Stomach (tissue), 19 donors: ENCODE measurements at places on chromosomes 12 and 14.
A peak's percentile ranks its signal among the peaks of the same experiment; 100 is the strongest.

- no peak for DNase-seq
Measured at GRCh38 chr14:69204753-69205152, 13.5 kb downstream of the EXD2 start.

GRCh38 chr14:65106316-65106715 is 4.0 kb upstream of the MAX start:
- no peak for DNase-seq

GRCh38 chr12:91394903-91395302 is 212.3 kb upstream of the DCN start:
- DNase-seq = no peak

DNA sequence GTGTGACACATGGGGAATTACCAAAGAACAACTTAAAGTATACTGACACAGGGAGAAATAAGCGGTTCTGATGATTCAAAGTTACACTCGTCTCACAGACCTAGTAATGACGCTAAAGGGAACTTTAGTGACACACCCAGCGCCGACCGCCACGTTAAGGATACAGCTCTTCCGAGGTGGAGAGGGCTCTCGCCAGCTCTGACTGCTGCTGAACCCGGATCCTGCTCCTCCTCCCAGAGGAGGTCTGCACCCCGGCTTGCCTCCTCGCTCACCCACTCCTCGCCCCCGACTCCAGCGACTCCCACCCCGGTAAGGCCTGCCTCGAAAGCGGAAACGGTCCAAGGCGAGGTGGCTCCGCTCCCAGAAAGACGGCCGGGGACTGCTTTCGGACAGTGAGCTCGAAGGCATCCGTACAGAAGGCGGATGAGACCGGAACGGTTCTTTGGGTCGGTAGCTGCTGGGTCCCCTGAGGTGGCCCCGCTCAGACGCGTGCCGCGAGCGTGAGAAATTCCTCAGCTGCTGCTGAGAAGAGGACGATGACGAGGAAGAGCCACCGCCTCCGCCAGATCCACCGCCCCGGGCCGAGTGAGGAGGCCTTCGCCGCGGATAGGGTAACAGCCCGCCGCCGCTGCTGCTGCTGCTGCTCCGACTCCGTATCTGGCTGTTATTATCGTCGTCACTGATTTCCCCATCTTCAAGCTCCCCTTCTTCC is 643 bp downstream of the ZFC3H1 start:
- DNase-seq = peak; percentile 62

DNA sequence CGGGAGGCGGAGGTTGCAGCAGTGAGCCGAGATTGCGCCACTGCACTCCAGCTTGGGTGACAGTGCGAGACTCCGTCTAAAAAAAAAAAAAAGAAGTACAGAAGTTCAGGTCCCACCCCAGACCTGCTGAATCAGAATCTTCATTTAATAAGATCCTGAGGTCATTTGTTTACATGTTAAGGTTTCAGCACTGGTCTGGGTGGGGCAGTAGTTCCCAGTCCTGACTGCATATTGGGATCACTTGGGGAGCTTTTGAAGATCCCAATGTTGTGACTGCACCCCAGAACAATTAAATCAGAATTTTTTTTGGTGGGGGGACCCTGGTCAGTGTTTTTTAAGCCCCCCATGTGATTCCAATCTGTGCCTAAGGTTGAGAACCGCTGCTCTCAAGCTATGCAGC is 11.7 kb upstream of the COL2A1 start:
- no peak for DNase-seq

DNA sequence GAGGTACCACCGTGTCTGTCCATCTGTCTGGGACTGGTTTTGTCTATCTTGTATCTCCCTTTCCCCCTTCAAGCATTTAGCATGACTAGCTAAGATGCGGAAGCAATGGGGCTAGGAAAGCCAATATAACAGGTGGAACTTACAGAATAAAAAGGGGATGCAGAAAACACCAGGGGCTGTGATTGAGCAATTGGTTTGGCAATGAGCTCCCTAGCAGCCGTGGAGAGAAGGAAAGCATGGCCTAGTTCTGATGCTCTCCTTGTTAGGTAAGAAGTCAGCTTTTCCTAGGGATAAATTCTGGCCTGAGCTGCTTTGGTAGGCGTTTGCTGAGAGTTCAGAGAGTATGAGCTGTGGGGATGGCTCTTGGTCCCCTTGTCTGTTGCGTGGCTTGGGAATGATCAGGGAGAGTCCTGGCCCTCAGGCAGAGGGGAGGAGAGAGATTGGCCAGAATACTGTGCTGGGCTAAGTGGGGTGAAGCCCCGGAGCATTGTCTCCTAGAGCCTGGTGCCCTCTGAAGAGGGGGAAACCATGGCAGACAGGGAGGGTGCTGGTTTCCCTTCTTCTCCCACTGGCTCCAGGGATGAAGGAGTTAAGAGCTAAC is 7.1 kb downstream of the SETD1B start:
- no peak for DNase-seq

- no peak for DNase-seq
Measured at GRCh38 chr12:124388038-124388671, 93.3 kb downstream of the RFLNA start.

GRCh38 chr12:50188875-50189575 is 21.9 kb upstream of the CERS5 start:
- no peak for DNase-seq

DNA sequence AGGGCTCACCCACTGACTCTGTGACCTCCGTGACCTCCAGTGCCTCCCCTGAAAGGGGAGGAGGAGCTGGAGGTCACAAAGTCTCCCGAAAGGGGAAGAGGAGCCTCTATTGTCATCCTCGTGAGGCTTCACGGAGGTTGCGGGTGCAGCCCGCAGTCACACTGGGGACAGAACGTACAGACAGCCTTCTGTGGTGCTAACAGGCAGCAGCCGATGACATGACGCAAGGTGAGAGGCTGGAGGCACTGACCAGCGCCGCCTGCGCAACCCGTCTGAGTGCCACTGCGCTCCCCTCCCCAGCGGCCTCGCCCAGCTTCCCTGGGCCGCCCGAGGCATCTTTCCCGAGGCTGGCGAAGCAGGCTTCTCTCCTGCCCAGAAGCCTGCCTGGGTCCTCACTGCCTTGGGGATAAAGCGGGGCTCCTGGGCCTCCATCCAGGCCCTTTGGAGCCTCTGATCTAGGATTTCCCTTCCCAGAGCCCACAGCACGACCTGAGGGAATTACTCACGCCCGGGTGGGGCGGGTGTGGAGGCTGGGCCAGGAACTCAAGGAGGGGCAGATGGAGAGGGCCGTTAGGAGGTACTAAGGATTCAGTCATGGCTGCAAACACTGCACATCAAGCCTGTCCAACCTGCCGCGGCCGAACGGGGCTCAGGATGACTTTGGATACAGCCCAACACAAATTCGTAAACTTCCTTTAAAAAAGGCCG is 12.3 kb upstream of the LBHD2 start:
- no peak for DNase-seq

DNA sequence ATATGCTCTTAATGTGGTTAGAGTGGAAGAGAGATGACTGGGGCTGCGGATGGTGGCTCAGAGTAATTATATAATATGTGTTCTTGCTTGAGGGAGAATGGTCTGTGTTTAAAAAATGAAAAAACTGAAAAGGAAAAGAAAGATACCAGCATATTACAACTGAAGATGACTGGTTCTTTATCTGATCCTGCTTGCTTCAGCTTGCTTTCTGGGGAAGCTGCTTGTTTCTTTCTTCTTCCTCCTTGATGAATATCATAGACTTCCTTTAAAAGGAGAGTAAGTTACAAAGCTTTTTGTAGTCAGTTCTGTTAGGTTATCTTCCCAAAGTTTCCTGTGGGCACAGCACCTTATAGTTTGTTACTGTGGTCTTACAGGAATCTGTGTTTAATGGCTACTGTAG is 210.9 kb downstream of the ERC1 start:
- no peak for DNase-seq

DNA sequence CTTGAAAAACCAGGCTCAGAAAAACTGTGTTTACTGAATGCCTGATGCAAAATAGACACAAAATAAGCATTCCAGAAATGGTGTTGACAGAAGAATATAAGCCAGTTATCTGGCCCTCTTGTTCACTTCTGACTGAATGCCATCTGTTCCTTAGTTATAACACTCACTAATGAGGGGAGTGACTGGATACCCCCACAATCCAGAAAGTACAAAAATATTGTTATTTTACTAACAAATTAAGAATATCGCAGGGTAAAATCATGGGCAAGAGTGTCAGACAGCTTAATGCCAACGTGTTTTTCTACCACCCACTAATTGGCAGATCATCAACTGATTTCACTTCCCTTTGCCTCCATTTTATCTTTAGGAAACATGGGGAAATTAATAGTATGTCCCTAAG is 477.3 kb upstream of the FLRT2 start:
- no peak for DNase-seq

DNA sequence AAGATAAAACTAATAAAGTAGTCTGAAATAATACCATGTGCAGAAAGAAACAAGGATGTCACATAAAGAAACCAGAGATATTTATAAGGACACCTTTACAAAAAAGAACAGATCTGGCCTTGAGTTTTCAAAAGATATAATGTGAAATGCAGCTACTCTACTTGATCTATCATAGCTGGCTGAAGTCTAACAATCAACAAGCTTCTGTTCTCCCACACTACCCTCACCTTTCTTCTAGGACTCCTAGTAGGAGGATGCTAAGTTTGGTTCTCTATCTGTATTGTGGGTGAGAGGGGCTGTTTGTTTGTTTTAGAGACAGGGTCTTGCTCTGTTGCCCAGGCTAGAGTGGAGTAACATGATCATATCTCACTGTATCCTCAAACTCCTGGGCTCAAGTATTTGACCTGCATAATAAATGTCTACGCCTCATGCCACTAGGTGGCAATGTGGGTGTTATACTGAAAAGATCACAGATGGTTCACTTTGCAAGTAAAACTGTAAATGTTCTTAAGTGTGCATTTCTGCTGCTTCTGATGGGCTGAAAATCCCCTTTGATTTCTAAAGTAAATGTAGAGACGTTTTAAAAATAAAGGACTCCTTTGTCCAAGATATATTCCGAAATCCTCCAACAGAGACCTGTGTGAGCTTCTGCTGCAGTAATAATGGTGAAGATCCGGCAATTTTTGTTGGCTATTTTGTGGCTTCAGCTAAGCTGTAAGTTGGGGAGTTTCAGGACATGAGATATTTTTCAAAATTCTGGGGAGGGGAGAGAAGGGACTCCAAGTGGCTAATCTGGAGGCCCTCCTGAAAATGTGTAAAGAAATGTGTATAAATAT is 269.3 kb downstream of the DAD1 start:
- DNase-seq = peak; percentile 82

DNA sequence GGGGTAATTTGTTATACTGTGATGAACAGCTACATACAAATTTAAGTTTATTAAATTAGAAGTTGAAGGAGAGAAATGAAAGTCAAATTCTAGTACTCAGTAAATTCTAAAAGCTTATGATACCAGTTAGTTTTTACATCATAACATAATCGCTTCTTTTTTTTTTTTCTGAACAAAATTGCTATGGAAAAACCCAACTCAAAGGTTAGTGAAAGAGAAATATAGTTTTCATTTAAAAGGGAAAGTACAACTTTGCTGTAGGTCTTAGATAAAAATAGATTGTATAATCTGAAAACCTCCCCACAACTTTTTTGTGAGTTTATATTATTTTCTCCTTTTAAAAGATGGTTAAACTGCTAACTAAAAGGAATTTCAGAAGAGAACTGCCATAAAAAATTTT is 53.7 kb upstream of the LRRK2 start:
- no peak for DNase-seq

- peak; percentile 80 for DNase-seq
Measured at GRCh38 chr12:80053051-80053790, 46.1 kb upstream of the OTOGL start.

- peak; percentile 68 for DNase-seq
Measured at GRCh38 chr12:91098941-91099340, 12.4 kb downstream of the LUM start.

- no peak for DNase-seq
Measured at GRCh38 chr12:59593761-59594160, 2.1 kb upstream of the SLC16A7 start.

GRCh38 chr12:4250691-4251090 is 22.9 kb upstream of the CCND2 start:
- no peak for DNase-seq

GRCh38 chr12:12088761-12089160 is 18.0 kb downstream of the BCL2L14 start:
- no peak for DNase-seq

GRCh38 chr12:131867471-131867870 is 27.0 kb upstream of the ULK1 start:
- no peak for DNase-seq

DNA sequence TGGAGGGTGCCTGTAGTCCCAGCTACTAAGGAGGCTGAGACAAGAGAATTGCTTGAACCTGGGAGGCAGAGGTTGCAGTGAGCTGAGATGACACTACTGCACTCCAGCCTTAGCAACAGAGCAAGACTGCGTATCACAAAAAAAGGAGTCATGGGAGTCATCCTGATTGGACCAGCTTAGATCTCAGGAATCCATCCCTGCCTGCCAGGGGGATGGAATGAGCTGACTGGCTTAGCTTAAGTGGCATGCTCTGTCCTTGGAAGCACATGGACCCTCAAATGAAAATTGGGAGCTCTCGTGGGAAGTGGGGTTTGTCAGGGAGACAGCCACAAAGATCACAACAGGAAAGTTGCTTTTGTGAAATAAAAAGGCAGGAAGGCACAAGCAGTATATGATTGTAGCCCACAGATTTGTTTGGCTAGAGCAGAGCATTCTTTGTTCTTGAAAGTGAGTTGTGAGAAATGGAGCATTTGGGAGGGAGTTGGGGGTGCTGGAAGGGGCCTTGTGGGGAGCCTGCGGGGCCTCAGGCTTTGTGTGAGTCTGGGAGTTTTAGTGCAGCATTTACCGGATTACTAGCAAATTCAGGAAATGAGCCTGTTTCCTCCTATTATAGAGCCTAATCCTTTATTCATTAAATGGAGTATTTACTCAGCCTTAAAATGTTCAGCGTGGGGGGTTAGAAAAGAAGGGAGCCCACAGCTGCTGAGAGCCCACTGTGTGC is 30.7 kb downstream of the DGLUCY start:
- no peak for DNase-seq

GRCh38 chr14:81450100-81450531 is 50.0 kb upstream of the STON2 start:
- DNase-seq = peak; percentile 78

DNA sequence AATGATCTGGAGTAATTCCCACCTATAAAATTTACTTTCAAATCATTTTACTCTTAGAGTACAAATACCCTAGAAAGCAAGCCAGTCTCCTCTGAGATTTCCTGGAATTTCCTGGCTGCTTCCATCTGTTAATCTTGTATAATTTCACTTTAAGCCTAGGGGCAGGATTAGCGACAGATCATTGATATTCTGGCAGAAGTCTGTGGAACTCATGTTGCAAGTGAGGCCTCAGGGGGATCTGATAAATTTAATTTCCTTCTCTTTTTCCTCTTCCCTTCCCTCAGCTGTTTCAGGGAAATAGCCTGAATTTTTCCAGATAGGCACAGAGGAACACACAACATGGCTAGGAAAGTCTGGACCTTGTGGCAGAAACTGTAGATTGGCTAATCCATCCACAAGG is 5.9 kb upstream of the KRT6A start:
- no peak for DNase-seq

DNA sequence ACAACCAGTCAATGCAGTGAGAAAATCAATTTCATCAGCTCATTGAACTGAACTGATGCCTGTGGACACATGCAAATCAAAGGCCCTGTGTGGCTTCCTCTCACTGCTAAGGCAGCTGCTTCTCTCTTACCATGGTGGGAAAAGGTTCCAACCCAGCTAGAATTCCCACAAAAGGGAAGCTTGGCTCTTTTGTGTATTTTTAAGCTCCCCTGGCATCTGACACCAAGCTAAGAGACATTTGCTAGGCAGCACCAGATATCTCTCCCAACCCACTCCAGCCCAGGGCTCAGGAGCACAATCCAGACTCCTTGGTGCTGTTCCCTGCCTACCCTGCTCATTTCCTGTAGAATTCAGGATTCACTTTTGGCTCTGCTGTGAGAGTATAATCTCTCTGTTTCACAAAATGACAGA is 129.6 kb downstream of the GXYLT1 start:
- DNase-seq = no peak

- no peak for DNase-seq
Measured at GRCh38 chr12:130398100-130398848, 60.6 kb downstream of the PIWIL1 start.
